ENCODE measurements at places on chromosomes 6 and 20. TPM values are rescaled to one million over a fixed set of nuclear protein-coding genes. Genes with fewer than 3 reads are reported as not detected.

IMPG1 gene
- not detected for total RNA-seq

POM121L2 gene
- total RNA-seq = not detected

MYCT1 gene
- 192 TPM for total RNA-seq

MROH8 gene
- total RNA-seq = 1.4 TPM

FHL5 gene
- not detected for total RNA-seq

SNAP25 gene
- total RNA-seq = not detected

KPNA5 gene
- total RNA-seq = 19.4 TPM
